ENCODE measurements at places on chromosomes 13 and 19.
A peak's percentile ranks its signal among the peaks of the same experiment; 100 is the strongest.

DNA sequence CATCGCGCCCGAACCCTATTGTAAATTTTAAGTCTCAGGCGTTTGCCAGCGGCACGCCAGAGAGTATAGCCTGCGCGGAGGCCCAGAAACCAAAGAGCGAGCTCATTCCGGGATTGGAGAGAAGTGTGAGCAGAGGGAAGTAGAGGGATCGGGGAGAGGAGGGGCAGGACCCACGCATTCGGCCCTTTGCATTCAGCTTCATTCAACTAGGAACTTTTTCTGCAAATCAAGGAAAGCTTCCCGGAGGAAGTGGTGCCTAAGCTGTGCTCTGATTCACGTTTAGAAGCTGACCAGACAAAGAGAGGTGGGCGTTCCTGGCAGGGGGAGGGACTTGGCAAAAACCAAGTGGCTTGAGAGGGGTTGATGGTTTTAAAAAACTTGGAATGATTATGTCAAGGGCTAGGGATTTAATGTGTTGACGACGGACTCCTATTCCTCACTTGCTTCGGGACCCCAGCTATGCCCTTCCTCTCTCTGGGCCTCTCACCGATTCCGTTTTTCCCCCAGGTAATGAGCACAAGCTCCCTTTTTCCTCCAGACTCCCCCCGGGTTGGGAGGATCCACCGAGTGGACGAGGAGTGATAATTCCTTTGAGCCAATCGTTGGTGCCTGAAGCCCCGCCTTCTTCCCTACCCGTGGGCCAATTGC is 811 bp upstream of the PRMT1 start:
- no peak for DNase-seq

DNA sequence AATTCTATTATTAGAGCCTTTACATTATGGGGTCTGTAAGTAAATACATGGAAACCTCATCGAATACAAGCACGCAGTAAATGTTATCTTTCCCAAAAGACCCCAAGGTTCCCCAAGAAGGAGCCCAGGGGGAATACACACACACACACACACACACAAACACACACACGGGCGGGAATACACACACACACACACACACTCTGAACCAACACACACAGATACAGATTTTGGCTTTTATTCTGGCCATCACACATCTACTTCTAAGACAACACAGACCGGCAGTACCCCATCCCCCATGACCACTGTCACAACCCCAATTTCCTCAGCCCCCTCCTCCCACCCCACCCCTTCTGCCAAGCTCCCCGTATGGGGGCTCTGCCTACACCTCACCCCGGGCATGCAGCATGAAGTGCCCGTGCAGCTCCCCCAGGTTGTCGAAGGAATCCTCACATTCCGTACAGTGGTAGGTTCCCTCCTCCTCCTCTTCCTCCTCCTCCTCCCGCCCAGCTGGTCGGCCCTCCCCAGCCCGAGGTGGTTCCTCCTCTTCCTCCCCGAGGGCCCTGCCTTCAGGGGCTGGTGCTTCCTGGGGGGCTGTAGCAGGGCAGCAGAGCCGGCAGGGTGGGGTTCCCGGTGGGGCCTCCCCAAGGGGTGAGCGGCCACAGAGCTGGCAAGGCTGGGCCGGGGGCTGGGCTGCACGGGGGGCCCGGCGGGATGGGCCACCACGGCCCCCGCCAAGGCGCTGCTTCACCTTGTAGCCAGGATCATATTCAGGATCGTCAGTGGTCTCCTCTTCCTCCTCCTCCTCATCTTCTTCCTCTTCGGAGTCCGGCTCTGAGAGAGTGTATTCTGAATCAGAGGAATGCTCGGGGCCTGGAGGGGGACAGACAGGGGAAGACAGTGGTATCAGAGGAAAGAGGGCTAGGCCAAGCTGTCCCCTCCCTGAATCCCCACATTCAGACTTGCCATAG is 4.4 kb upstream of the SRRM5 start:
- no peak for DNase-seq

DNA sequence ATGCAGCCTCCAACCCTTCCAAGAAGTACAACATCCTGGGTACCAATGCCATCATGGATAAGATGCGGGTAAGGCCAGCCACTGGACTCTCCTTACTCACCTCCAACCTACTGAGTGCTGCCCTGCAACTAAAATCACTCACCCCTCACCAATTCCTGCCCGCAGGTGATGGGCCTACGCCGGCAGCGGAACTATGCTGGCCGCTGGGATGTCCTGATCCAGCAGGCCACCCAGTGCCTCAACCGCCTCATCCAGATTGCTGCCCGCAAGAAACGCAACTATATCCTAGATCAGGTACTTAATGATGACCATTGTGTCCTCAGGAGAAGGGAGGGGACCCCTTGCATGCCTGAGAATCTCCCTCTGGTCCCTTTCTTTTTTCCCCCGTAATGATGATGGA is 15.6 kb upstream of the CCDC97 start:
- DNase-seq = no peak

DNA sequence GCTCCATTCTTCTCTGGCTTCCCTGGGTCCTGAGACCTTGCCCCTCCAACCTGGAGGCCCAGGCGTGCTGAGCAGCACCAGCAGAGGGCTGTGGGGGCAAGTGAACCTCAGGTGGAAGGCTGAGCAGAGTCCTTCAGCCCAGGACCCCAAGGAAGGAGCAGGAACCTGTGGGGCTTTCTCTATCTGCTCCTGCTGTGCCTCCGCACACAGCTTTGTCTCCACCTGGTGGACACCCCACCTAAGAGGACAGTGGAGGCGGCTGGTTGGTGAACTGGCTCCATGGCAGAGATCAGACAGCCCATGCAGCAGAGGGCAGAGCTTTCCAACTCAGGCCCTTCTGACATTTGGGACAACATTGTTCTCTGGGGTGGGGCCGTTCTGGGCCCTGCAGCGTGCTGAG is 19.7 kb downstream of the ZFR2 start:
- peak; percentile 34 for DNase-seq

GRCh38 chr19:723714-724113 is 15.0 kb downstream of the PALM start:
- no peak for DNase-seq

- no peak for DNase-seq
Measured at GRCh38 chr13:50156140-50156539, 140.9 kb downstream of the KCNRG start.

- DNase-seq = no peak
Measured at GRCh38 chr19:55175117-55175867, 4.8 kb downstream of the SYT5 start.

GRCh38 chr13:95337597-95337996 is 36.3 kb upstream of the ABCC4 start:
- no peak for DNase-seq

- DNase-seq = no peak
Measured at GRCh38 chr13:77740931-77741596, 43.6 kb downstream of the SLAIN1 start.

- no peak for DNase-seq
Measured at GRCh38 chr13:38462605-38463004, 113.0 kb downstream of the UFM1 start.

DNA sequence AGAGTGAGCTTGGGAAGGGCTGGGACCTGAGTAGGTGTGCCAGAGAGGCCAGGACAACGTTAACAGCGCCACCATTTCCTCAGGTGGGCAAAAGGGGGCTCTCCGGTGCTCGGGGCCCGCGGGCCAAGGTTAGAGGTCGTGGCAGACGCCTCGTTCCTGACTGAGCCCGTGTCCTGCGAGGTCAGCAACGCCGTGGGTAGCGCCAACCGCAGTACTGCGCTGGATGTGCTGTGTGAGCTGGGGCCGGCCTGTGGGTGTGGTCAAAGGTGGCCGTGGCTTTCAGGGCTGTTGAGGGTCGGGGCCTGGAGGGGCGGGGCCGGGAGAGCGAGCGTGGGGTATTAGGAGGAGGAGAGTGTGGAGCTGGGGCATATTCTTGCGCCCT is 3.7 kb downstream of the KIRREL2 start:
- DNase-seq = no peak

GRCh38 chr19:36605101-36605876 is at the start of gene ZNF382:
Gene ZNF382, plus strand, starts transcription at chr19:36605313. Its CDS starts 4,602 bp downstream, at chr19:36609915.
- peak; percentile 52 for DNase-seq

DNA sequence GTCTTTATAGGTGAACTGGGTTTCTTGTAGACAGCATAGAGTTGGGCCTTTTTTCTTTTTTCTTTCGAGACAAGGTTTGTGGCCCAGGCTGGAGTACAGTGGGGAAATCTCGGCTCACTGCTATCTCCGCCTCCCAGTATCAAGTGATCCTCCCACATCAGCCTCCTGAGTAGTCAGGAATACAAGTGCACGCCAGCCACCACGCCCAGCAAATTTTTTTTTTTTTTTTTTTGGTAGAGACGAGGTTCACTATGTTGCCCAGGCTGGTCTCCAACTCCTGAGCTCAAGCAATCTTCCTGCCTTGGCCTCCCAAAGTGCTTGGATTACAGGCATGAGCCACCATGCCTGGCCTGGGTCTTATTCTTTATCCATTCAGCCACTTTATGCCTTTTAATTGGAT is 5.1 kb upstream of the CALM3 start:
- DNase-seq = no peak

GRCh38 chr13:26133286-26133685 is 81.5 kb upstream of the SHISA2 start:
- DNase-seq = no peak

DNA sequence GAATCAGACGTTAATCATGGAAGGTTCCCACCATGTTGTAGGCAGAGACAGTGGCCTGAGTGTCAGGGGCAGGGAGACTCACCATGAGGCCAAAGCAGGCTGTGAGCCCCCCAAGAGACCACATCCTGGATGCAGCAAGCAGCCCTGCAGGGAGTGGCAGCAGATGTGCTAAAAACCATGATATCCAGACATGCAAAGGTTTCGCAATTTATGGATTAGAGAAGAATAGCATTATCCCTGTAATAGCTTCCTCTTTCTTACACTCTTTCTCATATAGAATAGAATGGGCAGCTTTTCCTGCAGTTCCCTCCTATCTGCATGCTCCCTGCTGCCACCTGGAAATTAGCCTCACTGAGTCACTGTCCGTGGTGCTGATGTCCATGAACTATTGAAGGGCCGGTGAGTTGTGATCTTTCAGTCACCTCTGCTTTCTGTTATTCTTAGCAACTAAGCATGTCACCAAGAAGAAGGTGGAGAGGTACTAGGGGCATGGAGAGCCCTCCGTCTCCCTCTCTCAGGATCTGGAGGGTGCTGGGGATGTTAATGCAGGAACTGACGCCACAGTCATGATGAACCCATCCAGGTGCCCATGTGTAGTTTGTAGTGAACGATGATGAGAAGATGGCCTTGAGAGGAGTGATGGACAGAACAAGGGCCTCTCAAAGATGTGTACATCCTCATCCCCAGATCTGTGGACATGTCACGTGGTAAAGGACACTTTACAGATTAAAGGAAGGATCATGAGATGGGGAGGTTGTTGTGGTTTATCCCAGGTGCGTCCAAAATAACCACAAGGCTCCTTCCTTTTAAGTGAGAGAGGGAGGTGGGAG is 9.9 kb downstream of the CEACAM4 start:
- no peak for DNase-seq

GRCh38 chr13:36418022-36418805 is 14.1 kb upstream of the CCNA1 start:
- peak; percentile 31 for DNase-seq

DNA sequence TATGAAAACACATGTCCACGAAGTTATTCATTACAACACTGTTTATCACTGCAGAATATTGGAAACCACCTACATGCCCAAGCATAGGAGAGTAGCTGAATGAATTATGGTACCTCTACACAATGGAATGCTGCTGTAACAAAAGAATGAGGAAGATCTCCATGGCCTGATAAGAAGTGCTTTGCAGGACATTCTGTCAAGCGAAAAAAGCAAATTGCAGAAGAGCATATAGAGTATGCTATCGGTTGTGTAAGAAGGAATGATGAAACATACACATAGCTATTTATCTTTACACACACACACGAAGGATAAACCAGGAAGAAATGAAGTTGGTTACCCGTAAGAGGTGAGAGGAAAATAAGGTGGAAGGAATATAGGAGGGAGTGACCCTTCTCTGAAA is 37.5 kb upstream of the CEACAM20 start:
- DNase-seq = no peak

GRCh38 chr13:32254916-32255723 is 60.0 kb downstream of the ZAR1L start:
- no peak for DNase-seq

DNA sequence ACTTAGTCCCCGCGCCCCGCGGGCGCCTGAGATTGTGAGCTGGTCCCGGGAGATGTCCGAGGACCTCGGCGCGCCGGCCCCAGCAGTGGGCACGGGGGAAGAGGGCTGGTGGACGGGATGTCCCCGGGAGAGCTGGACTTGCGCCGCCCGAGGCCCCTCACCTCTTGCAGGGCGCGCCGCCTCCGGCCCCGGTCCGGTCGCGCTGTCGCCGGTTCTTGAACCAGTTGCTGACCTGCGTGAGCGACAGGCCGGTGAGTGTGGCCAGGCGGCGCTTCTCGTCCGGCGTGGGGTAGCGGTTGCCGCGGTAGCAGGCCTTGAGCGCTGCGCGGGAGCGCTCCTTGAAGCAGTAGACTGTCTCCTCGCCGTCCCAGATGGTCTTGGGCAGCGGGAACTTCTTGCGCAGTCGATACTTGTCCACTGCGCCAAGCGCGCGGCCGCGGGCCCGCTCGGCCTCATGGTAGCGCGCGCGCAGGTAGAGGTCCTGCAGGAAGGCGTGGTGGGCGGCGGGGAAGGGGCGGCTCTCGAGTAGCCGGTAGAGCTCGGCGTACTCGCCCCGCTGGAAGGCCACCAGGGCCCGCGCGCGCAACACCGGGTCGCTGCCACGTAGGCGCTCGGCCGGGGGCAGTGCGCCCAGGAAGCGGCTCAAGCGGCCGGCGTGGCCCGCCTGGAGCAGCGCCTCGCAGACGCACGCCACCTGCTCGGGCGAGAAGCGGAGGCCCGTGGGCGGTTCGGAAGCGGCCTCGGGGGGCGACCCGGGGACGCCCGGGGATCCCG is 984 bp downstream of the SIX5 start:
- DNase-seq = no peak

GRCh38 chr13:59776924-59777690 is 386.6 kb downstream of the DIAPH3 start:
- no peak for DNase-seq

DNA sequence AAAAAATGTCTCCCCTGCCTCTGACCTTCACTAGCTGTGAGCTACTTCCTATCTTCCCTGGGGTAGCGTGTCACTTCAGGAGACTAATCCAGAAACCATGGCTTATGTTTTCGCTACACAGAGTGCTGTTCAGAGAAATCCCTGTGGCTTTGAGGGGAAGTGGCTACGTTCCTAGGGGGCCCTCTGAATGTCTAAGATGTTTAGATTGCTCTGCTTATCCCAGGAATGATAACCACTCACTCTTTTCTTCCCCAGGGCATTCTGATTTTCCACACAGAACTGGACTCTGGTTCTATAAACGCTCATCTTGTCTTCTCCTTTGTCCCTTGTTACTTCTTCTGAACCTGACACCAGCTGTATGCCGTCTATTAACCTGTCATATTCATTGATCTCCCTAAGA is 572.5 kb downstream of the OLFM4 start:
- DNase-seq = no peak

- no peak for DNase-seq
Measured at GRCh38 chr13:67416047-67416925, 186.2 kb upstream of the PCDH9 start.

DNA sequence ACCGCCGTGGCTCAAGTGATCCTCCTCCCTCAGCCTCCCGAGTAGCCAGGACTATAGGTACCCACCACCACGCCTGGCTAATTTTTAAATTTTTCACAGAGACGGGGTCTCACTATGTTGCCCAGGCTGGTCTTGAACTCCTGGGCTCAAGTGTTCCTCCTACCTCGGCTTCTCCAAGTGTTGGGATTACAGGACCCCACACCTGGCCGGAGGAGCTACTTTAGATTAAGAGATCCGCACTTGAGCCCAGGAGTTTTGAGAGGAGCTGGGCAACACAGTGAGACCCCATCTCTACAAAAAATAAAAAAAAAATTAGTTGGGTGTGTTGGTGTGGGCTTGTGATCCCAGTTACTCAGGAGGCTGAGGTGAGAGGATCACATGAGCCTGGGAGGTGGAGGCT is 9.0 kb upstream of the ZNF460 start:
- DNase-seq = no peak
